ENCODE measurements at places on chromosomes 7 and 10. TPM values are rescaled to one million over a fixed set of nuclear protein-coding genes. Genes with fewer than 3 reads are reported as not detected.

The SND1 gene
- 136 TPM for total RNA-seq

The CLCN1 gene
- total RNA-seq, result not detected

The GDF10 gene
- total RNA-seq, result 3.8 TPM

The RHEB gene
- total RNA-seq, result 78.8 TPM

The TMEM196 gene
- 0.29 TPM for total RNA-seq

The PLAU gene
- 33.6 TPM for total RNA-seq

The PILRA gene
- 11.2 TPM for total RNA-seq

The C10orf105 gene
- total RNA-seq, result 0.36 TPM

The ANKRD61 gene
- not detected for total RNA-seq

The DCLRE1A gene
- 3.8 TPM for total RNA-seq

The TMEM178B gene
- total RNA-seq, result 0.42 TPM

The EGR2 gene
- 11.4 TPM for total RNA-seq

The ZNF37A gene
- 23.1 TPM for total RNA-seq

The LIPK gene
- total RNA-seq, result not detected

DNA sequence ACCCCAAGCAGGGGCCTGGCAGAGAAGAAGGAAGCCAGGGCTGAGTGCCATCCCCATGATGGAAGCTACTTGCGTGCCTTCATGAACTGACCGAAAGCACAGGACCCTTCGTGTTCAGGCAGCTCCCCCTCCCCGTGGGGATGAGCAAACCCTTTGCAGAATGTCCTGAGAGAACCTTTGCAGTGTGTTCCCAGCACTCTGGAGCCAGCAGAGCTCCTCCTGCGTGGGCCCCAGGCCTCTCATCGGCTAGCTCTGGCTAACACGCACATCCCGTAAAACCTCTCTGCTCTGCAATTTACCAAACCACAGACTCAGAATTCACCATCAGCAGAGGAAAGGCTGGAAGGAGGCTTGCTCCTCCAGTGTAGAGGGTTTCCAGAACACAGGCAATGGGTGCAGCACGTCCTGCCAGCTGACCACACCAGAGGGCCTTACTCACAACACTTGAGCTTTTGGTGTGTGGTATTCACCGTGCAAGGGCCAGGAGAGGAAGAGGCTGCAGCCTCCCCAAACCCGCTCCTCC, 3.1 kb downstream of the SH3PXD2A start:
- H3K4me3 ChIP-seq, result no peak overlapping the region
- H3K27ac ChIP-seq, result no peak overlapping the region
- H3K36me3 ChIP-seq, result no peaks in the 10 kb centered on the region
- no peaks in the 10 kb centered on the region for H3K27me3 ChIP-seq

DNA sequence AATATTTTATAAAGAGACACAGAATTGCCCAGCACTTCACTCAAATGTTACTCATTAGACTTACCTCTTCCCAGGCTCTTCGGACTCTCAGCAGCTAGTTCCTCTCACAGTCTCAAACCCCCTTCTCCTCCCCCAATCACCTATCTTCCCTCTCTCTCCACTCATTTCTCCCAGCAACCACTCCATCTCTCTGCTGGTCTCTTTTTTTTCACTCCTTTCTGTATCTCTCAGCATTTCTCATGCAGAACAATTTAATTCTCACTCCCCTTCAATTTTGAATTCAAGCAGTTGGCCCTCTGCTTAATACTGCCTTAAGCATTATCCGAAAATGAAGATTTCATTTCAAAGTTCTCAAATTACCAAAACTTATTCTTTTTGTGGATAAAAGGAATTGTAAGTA, 34.4 kb upstream of the CAV2 start:
- H3K4me3 ChIP-seq, result no peak overlapping the region
- H3K27ac ChIP-seq, result no peak overlapping the region
- no peaks in the 10 kb centered on the region for H3K4me1 ChIP-seq
- no peaks in the 10 kb centered on the region for H3K36me3 ChIP-seq
- DNase-seq, result no peak

DNA sequence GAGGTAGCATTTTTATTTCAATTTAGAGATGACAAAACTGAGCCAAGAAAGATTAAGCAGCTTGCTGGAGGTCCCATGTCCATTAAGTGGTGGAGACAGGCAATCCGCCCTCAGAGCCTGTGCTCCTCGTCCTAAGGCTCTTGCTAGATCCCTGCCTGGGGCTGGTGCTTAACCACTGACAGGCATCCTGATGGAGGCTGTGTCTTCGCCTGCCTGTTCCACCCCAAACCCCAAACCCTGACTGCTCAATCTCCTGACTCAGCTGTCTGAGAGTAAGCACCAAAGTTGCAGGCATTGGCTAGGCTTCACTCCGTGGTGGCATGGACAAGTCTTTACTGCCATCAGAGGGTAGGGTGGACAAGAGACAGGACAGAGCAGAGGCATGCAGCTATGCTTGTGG, 209.4 kb downstream of the POU6F2 start:
- H3K4me1 ChIP-seq, result no peaks in the 10 kb centered on the region
- H3K36me3 ChIP-seq, result no peaks in the 10 kb centered on the region
- no peak for DNase-seq
- no peak overlapping the region for H3K27ac ChIP-seq

GRCh38 chr10:56551037-56551436, 190.0 kb upstream of the ZWINT start:
- no peak overlapping the region for H3K27ac ChIP-seq
- H3K4me1 ChIP-seq, result no peaks in the 10 kb centered on the region
- DNase-seq, result no peak
- H3K36me3 ChIP-seq, result no peaks in the 10 kb centered on the region
- no peak overlapping the region for H3K4me3 ChIP-seq
- H3K27me3 ChIP-seq, result no peaks in the 10 kb centered on the region

- no peaks in the 10 kb centered on the region for H3K4me1 ChIP-seq
- no peaks in the 10 kb centered on the region for H3K36me3 ChIP-seq
- no peak overlapping the region for H3K4me3 ChIP-seq
- DNase-seq, result no peak
- H3K27ac ChIP-seq, result no peak overlapping the region
Observed at GRCh38 chr10:101094121-101094879, 32.5 kb downstream of the KAZALD1 start.

- no peak overlapping the region for H3K4me3 ChIP-seq
- peak overlapping the region; percentile 60 for H3K27ac ChIP-seq
- H3K36me3 ChIP-seq, result no peaks in the 10 kb centered on the region
- no peak for DNase-seq
- no peaks in the 10 kb centered on the region for H3K4me1 ChIP-seq
Observed at GRCh38 chr10:3469639-3470020, 297.0 kb upstream of the PITRM1 start.

- peaks cover 4% of the 10 kb centered on the region for H3K4me1 ChIP-seq
- H3K27ac ChIP-seq, result no peak overlapping the region
- no peak for DNase-seq
- no peaks in the 10 kb centered on the region for H3K27me3 ChIP-seq
- no peak overlapping the region for H3K4me3 ChIP-seq
- no peaks in the 10 kb centered on the region for H3K36me3 ChIP-seq
Observed at GRCh38 chr7:39750253-39751077, 127.1 kb downstream of the RALA start.

GRCh38 chr10:61000769-61001730, 57.1 kb upstream of the RHOBTB1 start:
- H3K4me1 ChIP-seq, result no peaks in the 10 kb centered on the region
- H3K4me3 ChIP-seq, result peak overlapping the region; percentile 10
- no peaks in the 10 kb centered on the region for H3K36me3 ChIP-seq
- no peaks in the 10 kb centered on the region for H3K27me3 ChIP-seq

DNA sequence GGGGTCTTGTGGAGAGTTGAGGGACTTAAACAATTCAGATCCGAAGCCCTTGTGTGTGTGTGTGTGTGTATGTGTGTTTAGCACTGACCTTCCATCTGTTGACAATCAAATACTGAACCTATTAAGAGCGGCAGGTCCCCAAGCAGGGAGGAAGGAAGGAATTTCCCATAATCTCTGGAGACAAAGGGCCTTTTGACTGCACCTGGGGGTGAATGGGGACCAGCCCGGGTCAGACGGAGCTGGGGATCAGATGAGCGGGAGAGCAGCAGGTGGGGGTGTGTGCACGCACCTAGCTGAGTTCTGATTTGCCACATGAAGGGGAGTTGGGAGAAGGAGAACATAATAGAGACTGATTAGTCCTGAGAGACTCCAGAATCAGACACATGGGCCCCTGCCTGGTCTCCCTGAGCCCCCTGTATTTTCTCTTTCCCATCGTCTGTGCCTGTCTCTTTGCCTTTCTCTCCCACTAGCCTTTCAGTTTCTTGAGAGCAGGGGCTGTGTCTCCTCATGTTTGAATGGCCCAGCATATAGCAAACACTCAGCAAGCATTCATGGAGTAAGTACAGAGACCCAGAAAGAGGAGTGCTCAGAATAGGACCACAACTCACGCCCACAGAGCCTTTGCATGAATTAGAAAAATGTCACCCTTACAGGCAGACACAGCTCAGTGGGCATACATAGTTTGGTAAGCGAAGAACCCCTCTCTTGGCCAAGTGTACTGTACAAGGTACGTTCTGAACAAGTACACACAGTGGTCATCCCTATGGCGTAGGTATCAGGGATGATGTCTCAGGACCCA, 288.3 kb upstream of the HABP2 start:
- no peak overlapping the region for H3K4me3 ChIP-seq

DNA sequence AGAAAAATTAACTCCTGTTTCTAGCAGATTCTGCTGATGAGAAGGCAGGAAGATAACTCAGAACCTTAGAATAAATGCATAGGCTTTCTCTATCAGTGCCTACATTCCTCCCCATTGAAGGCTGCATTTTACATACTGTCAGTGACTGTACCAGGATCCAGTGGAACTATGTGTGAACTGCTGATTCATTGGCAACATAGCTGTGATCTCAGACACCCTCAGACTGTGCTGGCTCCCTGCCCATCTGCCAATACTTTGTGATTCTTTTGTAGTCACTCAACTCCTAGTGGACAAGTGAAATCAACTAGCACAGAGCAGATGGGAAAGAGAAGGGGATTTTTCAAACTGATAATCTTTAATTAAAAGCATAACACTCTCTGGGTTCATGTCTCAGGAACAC, 375.8 kb downstream of the MDFIC start:
- H3K4me1 ChIP-seq, result no peaks in the 10 kb centered on the region
- no peak overlapping the region for H3K27ac ChIP-seq
- no peaks in the 10 kb centered on the region for H3K27me3 ChIP-seq
- DNase-seq, result peak; percentile 42
- no peaks in the 10 kb centered on the region for H3K36me3 ChIP-seq

DNA sequence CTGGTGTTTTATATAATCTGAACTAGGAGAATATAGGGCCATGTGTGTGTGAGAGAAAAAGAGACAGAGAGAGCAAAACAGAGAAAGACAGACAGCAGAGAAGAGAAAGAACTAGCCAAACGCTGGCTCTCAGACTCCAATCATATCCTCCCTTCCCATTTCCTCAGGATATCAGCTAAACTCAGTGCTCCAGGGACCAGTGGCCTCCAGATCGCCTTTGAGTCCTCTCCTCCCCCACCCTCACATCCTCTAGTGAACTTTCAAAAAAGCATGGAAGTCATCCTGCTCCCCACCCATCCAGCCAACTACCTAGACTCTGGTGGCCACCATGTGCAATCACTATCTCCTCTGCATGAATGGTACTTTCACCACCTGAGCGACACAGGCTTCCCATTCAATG, 386.1 kb upstream of the NPVF start:
- peaks cover 4% of the 10 kb centered on the region for H3K4me1 ChIP-seq
- no peak overlapping the region for H3K27ac ChIP-seq
- H3K36me3 ChIP-seq, result no peaks in the 10 kb centered on the region
- H3K27me3 ChIP-seq, result no peaks in the 10 kb centered on the region
